ENCODE measurements at places on chromosomes 7 and 10.

GRCh38 chr10:112365014-112365432 is 8.9 kb upstream of the ACSL5 start:
- no peak for DNase-seq

GRCh38 chr7:2566890-2567678 is 8.3 kb downstream of the IQCE start:
- no peak for DNase-seq

GRCh38 chr7:73890555-73891147 is 29.7 kb downstream of the TMEM270 start:
- DNase-seq, result no peak

GRCh38 chr7:142323706-142324105 is 65.8 kb upstream of the PRSS58 start:
- DNase-seq, result no peak

DNA sequence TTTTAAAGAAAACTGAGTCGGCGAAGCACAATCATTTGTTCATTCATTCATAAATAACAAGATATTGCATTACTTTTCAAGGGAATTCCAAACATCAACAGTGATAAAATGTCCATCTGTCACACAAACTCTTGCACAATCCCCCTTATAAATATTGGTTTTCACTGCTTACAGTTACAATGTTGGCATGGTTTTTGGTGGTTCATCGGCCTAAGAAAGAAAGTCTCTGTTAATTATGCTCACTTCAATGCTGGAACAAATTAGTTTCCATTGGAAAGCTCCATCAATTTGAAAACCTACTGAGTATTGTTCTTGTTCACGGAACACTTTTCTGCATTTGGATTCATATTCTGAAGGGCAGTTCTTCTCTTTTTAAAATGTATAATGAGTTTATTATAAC is 188.5 kb downstream of the JAZF1 start:
- DNase-seq, result no peak

DNA sequence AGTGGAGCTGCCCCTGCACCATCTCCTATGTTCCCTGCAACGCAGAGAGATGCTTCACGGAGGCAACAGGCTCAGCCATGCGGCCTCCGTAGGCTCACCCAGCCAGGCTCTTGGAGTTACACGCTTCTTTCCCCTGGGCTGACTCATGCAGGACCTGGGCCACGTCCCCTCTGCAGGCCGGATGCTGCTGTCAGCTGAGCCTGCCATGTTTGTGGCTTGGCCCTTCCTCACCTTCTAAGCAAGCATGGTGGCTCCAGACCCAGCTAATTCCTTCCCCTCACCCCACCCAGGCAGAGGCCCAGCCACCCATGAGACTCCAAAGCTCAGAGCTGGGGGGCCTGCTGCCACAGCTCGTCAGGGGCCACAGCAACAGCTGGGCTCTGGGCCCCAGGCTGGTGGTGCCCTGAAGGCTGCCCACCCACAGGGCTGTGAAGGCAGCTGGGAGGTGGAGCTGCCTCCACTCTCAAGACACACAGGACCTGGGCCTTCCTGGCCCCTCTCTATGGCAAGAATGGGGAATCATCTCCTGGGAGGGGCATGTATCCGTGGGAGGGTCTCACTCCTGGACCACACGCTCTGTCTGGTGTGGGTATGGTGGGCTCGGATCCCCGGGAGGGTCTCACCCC is 219.6 kb downstream of the ELFN1 start:
- DNase-seq, result peak; percentile 35

DNA sequence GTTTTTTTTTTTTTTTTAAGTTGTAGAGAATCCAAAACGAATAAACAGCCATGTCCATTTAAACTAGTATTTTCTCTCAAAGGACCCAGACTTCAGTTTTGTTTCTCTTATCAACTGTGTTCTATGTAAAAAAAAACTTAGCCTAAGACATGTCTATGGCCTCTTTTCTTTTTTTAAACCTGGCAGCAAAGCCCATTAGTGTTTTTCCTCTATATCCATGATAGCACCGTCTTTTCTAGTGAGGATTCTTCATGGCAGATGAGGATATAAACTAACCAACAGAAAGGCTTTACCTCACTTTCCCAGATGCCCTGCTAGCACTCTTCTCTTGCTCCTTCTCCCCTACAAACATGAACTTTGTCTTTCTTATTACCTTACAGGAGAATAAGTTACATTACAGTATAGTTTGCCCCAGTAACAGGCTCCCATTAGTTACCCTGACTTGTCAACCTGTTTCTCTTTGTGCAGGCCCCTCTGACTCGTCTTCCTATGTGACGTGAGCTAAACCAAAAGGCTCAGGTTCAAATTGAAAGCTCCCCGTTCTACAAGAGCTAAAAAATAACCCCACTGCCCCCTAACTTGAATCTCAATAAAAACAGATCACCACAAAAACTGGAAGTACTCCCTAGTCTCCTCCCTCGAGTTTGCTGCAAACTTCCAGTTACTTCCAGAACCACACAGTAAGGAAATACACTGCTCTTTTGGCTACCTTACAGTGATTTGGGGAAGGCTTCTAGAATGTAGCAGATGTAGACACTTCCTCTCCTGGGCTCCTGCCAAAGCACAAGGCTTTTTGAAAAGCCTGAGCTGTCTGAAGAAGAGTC is 20.1 kb downstream of the P4HA1 start:
- no peak for DNase-seq

DNA sequence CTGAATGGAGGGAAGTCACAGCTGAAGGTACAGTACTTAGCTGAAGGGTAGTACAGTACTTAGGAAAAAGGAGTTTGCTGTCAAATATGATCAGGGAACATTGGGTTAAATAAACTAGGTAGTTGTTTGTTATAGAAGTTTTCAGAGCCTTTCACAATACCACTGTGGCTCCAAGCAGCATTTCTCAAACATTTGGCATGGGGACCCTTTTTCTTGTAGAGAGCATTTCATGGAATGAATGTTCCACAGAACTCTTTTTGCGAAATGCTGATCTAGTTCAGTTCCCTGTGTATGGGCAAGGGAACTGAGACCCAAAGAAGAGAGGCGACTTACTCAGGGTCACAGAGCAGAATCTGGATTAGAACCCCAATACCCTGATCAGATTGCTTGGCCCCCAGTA is 31.5 kb upstream of the DDX50 start:
- no peak for DNase-seq

GRCh38 chr10:113084031-113084430 is 134.0 kb downstream of the TCF7L2 start:
- DNase-seq, result no peak

- no peak for DNase-seq
Measured at GRCh38 chr7:620056-620455, 100.4 kb upstream of the PDGFA start.

GRCh38 chr10:48839809-48840679 is 99.6 kb downstream of the LRRC18 start:
- DNase-seq, result no peak

DNA sequence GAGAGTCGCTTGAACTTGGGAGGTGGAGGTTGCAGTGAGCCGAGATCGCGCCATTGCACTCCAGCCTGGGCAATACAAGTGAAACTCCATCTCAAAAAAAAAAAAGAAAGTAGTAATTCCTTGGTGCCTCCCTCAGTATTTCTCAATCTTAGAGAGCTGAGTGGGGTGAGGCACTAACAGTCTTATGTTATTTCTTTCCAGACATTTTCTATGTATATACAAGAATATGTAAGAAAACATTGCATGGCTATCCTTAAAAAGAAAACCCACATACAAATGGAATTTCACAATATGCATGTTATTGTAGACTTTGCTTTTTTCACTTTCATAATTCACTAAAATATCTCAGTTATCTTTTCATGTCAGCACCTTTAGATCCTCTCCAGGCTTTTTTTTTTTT is 13.6 kb upstream of the SLF2 start:
- no peak for DNase-seq

- DNase-seq, result peak; percentile 82
Measured at GRCh38 chr10:43689955-43690771, 41.5 kb upstream of the ZNF32 start.

DNA sequence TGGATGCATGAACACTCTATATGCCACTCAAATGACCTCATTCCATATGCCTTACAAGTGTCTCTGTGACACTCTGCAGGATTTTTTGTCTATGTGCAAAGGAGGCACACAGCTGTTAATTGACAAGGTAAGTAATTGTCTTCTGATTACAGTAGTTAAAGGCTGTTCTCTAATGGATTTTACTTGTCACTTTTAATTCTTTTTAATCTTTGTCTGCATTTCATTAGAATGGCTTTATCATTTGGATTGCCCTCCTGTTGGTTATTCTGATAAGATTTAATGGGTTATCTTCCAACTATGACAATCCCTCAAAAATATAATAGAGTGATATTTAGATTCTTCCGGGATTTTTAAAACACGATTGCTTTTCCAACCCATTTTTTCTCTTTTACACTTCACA is 290.0 kb upstream of the TEX47 start:
- DNase-seq, result no peak

DNA sequence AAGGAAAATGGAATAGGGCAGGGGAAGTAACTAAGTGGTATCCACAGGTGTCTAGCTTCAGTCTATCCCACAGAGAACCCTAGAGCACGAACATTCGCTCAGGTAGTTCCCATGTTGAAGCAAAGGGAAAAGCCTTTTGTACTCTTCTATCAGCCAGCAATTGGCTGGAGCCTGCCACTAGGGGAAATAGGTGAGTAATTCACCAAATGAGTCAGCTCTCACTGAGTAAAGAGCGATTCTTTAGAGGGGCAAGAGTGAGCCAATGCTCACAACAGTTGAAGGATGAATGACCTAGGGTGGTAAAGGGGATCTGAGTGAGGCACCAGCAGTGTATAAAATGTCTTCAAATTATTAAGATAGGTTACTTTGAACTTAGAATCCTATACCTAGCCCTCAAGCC is 94.1 kb upstream of the ZNF800 start:
- DNase-seq, result no peak

DNA sequence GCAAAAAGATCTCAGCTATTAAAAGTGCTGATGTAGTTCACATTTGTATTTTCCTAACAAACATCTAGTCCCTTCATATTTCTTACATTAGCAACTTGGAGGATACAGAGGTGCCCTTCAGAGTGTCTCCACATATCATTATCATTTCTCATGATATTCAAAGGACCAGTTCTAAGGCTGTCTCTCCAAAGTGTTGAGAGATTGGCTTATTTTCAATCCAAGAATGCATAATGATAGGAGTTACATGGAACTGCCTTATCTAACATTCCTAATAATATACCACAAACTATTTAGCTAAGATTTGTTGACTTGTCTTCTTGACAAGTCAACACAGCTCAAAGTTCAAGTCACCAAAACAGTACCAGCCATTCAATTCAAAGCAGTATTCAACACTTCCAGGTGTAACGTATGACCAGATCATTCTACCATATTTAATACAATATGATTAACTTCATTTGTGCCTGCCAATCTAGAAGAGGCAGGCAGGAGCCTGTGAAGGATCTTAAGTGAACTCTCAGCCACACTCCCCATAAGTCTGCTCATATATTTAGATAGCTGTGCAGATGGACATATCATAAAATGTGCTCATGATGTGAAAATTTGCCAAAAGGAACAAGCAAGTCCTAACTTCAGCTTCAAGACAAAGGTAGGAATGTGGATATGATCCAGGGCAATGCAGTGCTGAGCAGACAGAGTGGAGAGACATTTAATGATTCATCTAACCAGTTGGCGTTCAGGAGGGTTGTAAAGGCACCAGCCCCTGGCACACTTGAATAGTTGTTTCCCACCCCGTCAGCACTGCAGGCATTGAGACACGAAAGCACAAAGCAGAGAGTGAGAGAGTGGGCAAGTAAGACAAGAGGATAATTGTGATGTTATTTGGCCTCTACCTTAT is 108.3 kb downstream of the MTERF1 start:
- DNase-seq, result no peak

- DNase-seq, result peak; percentile 44
Measured at GRCh38 chr10:46106410-46107255, 60.6 kb upstream of the MSMB start.

- no peak for DNase-seq
Measured at GRCh38 chr10:73597346-73597745, 6.2 kb upstream of the USP54 start.

DNA sequence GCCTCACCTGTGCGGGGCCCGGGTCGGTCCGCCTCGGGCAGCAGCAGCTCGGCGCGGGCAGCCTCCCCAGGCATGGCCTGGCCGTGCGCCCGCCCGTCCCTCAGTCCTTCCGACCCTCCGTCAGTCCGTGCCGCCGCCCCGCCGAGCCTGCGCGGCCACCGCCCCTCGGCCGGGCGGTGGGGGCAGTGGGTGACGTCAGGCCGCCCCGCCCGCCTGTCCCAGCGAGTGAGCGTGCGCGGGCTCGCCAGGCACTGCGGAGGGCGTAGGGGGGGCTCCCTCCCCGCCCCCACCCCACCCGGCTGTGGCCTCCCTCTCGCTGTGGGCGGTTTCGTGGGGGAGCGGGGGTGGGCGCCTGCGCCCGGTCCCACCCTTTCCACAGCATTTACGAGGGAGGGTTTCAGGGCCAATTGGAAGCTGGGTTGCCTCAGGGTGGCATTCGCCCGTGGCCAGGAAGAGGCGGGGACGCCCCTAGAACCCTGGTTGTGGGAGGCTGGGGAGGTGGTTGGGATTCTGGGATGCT is at the start of gene NACAD:
NACAD (minus strand) TSS at position 149 of the 520 bp plus-strand sequence; CDS start at position 74, 75 bp downstream.
- DNase-seq, result no peak

DNA sequence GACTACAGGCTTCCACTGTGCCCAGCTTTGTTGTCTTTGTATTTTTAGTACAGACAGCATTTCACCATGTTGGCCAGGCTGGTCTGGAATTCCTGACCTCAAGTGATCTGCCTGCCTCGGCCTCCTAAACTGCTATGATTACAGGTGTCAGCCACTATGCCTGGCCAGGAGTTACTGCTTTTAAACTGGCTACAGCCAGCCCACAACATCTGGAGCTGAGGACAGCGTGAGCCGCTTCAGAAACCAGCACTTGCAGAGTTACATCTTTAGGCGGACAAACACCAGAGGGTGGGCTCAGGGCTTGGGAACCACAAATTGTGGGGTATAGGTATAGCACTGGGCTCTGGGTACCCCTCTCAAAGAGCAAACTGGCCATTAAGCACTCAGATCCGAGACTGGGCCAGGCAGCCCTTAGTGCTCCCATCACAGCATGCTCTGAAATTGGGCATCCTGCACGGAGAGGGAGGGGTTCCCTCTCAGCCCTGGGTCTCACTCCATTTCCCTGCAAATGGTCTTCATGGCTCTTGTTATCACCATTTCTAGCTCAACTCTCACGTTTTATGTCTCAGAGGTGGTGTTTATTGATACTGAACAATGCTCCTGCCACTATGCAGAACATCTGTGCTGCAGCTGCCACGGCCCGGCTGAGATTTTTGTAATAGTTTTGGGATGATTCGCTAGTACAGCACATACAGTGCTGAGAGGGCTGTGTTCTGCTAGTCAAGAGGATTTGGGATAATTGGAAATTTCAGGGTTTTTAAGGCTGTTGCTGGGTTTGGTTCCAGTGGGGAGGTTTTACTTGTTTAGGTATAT is 146.4 kb upstream of the LYZL2 start:
- no peak for DNase-seq

Data from activated gamma-delta T cell treated with Interleukin-2 at 50 U/mL for 16 hours (primary cell).